ENCODE measurements at places on chromosomes 4 and X. TPM values are rescaled to one million over a fixed set of nuclear protein-coding genes. Genes with fewer than 3 reads are reported as not detected.

PSAPL1 gene
- total RNA-seq: 1.2 TPM

ETDB gene
- total RNA-seq: not detected

CT45A1 gene
- not detected for total RNA-seq

C4orf36 gene
- total RNA-seq: 2.5 TPM

GRCh38 chrX:84046403-84046984 is 141.5 kb downstream of the RPS6KA6 start:
- no peaks in the 10 kb centered on the region for H3K36me3 ChIP-seq
- no peak overlapping the region for H3K27ac ChIP-seq
- H3K4me3 ChIP-seq: no peak overlapping the region
- H3K27me3 ChIP-seq: no peaks in the 10 kb centered on the region
- peak; percentile 51 for DNase-seq

- peaks cover 16% of the 10 kb centered on the region for H3K4me1 ChIP-seq
- no peaks in the 10 kb centered on the region for H3K27me3 ChIP-seq
- DNase-seq: no peak
- H3K27ac ChIP-seq: no peak overlapping the region
- no peak overlapping the region for H3K4me3 ChIP-seq
Measured at GRCh38 chrX:110403441-110404238, 45.0 kb downstream of the RTL9 start.

- peak; percentile 96 for DNase-seq
- H3K36me3 ChIP-seq: no peaks in the 10 kb centered on the region
- H3K27ac ChIP-seq: peak within 1 kb of the TSS; percentile 94
- peak within 1 kb of the TSS; percentile 94 for H3K4me3 ChIP-seq
Measured at GRCh38 chr4:7939377-7940108, at the start of gene AFAP1. TSS of gene AFAP1 (minus strand) at chr4:7939861. CDS start at chr4:7872078, 67,783 bp downstream.

DNA sequence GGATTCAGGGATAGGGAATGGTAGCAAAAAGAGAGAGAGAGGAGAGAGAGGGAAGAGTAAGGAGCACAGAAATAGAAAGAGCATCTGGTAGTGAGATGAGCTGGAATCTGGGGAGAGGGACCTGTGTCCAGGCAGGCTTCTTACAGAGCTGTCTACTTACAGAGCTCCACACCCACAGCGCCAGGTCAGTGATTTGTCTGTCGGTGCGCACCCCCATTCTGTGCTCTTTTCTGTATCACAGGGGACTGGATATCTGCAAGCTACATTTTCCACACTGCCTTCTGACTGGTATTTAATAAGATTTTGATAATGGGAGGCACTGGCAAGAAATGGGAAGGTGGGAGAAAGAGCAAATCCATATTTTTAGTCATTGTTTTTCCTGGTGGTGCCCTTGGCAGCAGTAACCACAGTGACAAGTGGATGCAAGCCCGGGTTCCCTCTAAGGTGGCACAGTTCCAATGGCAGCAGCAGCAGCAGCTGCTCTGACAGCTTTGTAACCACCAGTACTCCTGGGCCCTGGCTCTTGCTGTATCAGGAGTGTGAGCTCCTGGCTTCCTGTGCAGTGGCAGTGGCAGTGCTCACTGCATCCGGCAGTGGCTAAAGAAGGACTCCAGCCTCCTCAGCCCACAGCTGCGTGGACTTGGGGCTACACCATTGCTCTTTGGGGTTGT is 300.5 kb downstream of the TRIML1 start:
- H3K36me3 ChIP-seq: no peaks in the 10 kb centered on the region
- no peaks in the 10 kb centered on the region for H3K4me1 ChIP-seq
- no peak for DNase-seq
- H3K27me3 ChIP-seq: peaks cover 5% of the 10 kb centered on the region
- no peak overlapping the region for H3K4me3 ChIP-seq

GRCh38 chrX:97322401-97322800 is 438.7 kb downstream of the RPA4 start:
- no peak overlapping the region for H3K27ac ChIP-seq
- no peak for DNase-seq
- peaks cover 6% of the 10 kb centered on the region for H3K4me1 ChIP-seq
- no peak overlapping the region for H3K4me3 ChIP-seq

GRCh38 chrX:119273420-119274192 is 37.5 kb downstream of the PGRMC1 start:
- no peaks in the 10 kb centered on the region for H3K4me1 ChIP-seq
- no peak for DNase-seq
- peaks cover 3% of the 10 kb centered on the region for H3K27me3 ChIP-seq
- H3K4me3 ChIP-seq: peak overlapping the region; percentile 69

DNA sequence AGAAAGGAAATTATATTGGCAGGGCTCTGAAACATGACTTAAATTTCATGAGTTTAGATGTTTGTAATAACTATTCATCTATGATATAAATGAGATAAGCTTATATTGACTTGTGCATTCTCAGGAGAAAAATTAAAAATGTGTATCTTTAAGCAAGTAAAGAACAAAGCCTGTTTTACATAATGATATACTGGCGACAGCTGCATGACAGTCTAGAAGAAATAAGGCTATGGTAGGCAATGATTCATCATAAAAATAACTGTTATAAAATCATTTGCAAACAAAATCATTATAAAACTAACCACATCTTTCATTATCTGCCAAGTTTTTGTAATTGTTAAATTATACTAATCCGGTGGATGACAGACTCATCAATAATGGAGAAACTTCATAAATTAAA is 188.1 kb downstream of the ADAM29 start:
- no peak overlapping the region for H3K27ac ChIP-seq
- H3K4me1 ChIP-seq: no peaks in the 10 kb centered on the region
- H3K36me3 ChIP-seq: no peaks in the 10 kb centered on the region
- H3K27me3 ChIP-seq: no peaks in the 10 kb centered on the region

DNA sequence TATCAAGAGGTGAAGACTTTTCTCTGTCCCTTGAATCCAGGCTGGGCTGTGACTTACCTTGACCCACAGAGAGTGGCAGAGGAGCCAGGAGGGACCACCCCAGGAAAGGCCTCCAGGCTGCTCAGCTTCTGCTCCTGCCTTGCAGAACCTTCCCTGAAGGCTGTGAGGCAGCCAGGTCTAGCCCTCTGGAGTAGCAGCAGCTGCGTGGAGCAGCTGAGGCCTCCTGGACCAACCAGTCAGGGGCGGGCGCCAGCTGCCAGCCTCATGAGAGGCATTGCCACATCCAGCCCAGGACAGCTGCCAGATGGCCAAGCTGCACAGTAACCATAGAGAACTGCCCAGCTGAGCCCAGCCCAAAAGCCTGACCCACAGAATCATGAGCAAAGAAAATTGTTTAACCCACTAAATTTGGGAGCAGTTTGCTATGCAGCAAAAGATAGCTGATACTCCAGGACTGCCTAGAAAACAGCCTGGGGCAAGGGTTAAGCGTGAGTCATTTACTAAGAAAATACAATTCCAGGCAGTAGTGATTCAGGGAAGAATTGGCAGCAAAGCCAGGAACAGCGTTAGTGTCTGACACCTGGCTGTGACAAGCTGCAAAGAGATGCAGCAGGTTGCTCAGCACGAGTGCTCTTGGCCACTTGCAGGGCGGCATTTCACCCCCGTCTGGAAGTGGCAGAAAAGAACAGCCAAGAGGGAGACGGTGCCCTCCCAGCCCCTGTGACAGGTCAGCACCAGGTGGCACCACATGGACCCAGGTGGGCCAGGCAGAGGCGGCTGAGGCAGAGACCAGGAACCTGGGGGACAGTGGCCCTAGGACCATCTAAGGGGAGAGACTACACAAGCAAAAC is 14.7 kb upstream of the PDE6B start:
- H3K27ac ChIP-seq: no peak overlapping the region
- H3K4me1 ChIP-seq: no peaks in the 10 kb centered on the region
- peak; percentile 59 for DNase-seq
- peaks cover 45% of the 10 kb centered on the region for H3K27me3 ChIP-seq
- no peak overlapping the region for H3K4me3 ChIP-seq

- H3K27ac ChIP-seq: no peak overlapping the region
- H3K4me3 ChIP-seq: no peak overlapping the region
- peaks cover 8% of the 10 kb centered on the region for H3K4me1 ChIP-seq
- no peak for DNase-seq
- no peaks in the 10 kb centered on the region for H3K36me3 ChIP-seq
Measured at GRCh38 chrX:16212024-16212423, 44.7 kb downstream of the MAGEB17 start.

DNA sequence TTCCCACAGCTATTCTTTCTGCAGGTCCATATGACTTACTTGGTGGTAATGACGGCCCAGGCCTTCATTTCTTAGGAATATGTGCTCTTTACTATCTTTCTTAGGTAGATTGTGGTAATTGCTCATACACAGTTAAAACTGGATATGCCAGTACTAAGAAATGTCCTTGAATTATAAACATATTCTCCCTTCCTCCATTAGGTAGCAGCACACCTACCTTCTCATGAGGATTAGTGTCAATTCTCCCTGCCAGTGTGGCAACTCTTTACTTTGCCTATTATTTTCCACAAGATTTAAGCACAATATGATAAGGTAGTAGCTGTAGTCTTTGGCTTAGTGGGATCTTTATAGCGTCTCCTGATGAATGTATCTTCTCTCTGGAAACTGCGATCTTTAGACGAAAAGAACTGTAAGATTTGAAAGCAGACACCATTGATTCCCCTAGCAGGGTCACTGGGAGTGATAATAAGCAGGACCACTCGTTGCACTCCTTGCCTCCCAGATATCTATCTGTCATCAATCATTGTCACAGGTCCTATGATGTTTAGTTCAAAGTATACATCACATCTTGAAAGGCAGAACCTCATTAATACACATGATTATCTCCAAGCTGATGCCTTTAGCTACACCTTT is 1240.7 kb downstream of the C4orf33 start:
- no peaks in the 10 kb centered on the region for H3K4me1 ChIP-seq
- no peaks in the 10 kb centered on the region for H3K36me3 ChIP-seq
- no peak for DNase-seq
- H3K4me3 ChIP-seq: no peak overlapping the region
- H3K27ac ChIP-seq: no peak overlapping the region

- no peak for DNase-seq
- H3K36me3 ChIP-seq: no peaks in the 10 kb centered on the region
- H3K4me3 ChIP-seq: no peak overlapping the region
- H3K27me3 ChIP-seq: peaks cover 6% of the 10 kb centered on the region
- peaks cover 23% of the 10 kb centered on the region for H3K4me1 ChIP-seq
- H3K27ac ChIP-seq: peak overlapping the region; percentile 13
Measured at GRCh38 chr4:26484032-26484515, 6.2 kb downstream of the CCKAR start.

DNA sequence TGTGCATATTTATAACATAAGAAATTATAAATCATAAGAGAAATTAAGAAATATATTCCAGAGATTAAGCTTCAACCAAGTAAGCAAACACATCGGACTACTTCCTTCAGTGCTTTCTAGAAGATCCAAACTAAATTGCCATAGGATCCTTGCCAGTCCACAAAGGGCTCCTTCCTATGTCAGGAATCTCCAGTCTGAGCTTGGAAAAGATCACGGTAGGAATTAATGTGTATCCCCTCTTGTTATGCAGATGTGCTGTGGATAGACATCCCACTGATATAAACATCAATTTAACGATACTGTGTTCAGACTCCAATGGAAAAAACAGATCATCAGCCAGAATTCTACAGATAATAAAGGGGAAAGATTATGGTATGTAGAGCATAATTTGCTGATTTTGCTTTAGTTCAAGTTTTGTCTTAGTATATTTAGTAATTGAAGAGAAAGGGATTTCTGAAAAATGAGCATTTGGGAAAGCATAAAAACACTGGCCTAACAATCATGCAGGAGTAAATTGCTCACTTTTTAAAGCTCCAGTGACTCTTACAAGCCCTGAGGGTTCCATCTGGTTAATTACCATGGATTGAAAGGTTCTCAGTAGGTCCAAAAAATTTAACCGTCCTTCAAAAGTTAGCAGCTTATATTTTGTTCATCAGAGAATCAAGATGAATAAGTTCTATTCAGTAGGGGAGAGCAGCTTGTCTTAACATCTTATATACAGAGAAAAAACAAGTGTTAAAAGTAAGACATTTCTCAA is 65.9 kb downstream of the HHIP start:
- H3K4me3 ChIP-seq: no peak overlapping the region
- DNase-seq: no peak
- H3K27me3 ChIP-seq: no peaks in the 10 kb centered on the region

DNA sequence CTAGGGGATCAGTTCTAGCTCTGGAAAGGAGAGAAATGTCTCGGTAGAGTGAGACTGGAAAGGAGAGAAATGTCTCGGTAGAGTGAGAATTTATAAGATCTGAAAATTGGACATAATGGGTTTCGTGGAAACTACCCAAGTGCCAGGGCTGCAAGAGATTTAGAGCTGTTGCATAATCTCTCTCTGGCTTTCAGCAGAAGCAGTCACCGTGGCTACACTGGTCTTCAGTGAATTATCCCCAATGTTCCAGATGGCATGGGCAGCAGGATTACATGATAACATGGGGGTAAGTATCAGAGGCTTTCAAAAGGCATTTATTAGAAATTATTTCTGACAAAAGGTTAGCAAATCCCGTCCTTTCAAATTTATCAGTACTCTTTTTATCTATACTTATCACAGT is 435.5 kb downstream of the NKX6-1 start:
- peaks cover 8% of the 10 kb centered on the region for H3K27me3 ChIP-seq
- DNase-seq: no peak
- H3K27ac ChIP-seq: no peak overlapping the region
- H3K36me3 ChIP-seq: no peaks in the 10 kb centered on the region
- no peak overlapping the region for H3K4me3 ChIP-seq

DNA sequence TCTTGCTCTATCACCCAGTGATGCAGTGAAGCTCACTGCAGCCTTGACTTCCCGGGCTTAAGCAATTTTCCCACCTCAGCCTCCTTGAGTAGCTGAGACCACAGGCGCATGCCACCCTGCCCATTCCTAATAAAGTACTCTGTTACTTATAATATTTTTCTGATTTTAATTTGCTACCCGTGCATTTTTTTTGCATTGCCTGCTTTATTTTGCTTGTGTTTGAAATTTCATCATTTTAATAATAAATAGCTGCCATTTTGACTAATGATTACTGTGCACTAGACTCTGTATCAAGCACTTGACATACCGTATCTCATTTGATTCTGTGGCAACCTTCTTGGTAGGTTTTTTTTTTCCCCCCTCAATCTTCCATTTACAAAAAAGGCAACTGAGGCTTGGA is 41.7 kb downstream of the FAM193A start:
- peaks cover 23% of the 10 kb centered on the region for H3K36me3 ChIP-seq
- no peak overlapping the region for H3K27ac ChIP-seq
- H3K27me3 ChIP-seq: no peaks in the 10 kb centered on the region
- no peak for DNase-seq
- H3K4me1 ChIP-seq: peaks cover 26% of the 10 kb centered on the region

- H3K36me3 ChIP-seq: no peaks in the 10 kb centered on the region
- no peak overlapping the region for H3K4me3 ChIP-seq
- H3K4me1 ChIP-seq: no peaks in the 10 kb centered on the region
Measured at GRCh38 chr4:100379583-100380105, 138.2 kb downstream of the EMCN start.

GRCh38 chr4:81250430-81250829 is 35.4 kb upstream of the PRKG2 start:
- H3K4me3 ChIP-seq: no peak overlapping the region
- H3K27me3 ChIP-seq: peaks cover 6% of the 10 kb centered on the region
- no peak for DNase-seq

DNA sequence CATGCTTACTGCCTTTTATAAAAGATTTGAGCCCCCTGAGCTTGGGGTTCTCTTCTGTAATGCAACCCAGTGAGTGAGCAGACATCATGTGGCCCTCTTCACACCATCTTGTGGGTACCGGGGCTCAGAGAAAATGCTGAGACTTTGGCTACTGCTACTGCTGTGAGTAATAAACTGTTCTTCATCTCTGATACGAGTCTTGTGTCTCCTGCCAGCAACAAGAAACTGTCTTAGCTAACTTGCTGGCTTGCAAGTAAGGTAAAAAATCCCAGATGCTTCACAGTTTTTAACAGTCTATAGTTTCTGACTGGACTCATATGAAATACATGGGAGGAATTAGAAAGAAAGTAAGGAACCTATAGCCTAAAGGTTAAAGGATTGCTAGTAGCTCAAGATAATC is 148.3 kb downstream of the GPC3 start:
- H3K4me3 ChIP-seq: no peak overlapping the region
- peaks cover 18% of the 10 kb centered on the region for H3K36me3 ChIP-seq
- H3K27ac ChIP-seq: no peak overlapping the region
- DNase-seq: no peak
